ENCODE measurements at places on chromosomes 11 and 22.

GRCh38 chr11:124194293-124195188 lies 11.4 kb downstream of the OR10D3 start:
- no peak for DNase-seq

DNA sequence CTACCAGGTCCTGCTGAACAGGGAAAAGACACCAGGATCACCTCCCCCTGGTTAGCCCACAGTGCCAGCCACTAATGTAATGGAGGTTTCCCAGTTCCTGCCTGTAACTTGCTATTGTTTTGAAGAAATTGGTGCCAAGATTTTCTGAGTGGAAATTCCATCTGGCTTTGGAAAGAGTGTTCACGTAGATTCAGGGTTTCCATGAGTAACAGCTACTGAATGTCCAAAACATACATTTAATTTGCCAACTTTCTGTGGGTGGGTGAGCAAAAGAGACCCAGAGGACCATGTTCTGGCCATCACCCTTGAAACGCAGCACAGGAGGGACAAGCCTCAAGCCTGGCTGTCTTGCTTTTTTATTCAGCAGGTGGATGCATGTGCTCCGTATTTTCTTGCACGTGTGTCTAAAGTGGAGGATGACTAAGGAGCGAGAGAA lies 8.8 kb upstream of the DKK3 start:
- DNase-seq: no peak

GRCh38 chr22:25970999-25971811 lies 198.1 kb upstream of the SEZ6L start:
- no peak for DNase-seq

- no peak for DNase-seq
Measured at GRCh38 chr11:34327804-34328631, 29.8 kb downstream of the ABTB2 start.

GRCh38 chr11:1576825-1577224 lies 4.8 kb upstream of the DUSP8 start:
- no peak for DNase-seq

- DNase-seq: no peak
Measured at GRCh38 chr11:128400382-128401203, 186.8 kb downstream of the ETS1 start.

- no peak for DNase-seq
Measured at GRCh38 chr11:14312736-14313438, 46.1 kb downstream of the RRAS2 start.

DNA sequence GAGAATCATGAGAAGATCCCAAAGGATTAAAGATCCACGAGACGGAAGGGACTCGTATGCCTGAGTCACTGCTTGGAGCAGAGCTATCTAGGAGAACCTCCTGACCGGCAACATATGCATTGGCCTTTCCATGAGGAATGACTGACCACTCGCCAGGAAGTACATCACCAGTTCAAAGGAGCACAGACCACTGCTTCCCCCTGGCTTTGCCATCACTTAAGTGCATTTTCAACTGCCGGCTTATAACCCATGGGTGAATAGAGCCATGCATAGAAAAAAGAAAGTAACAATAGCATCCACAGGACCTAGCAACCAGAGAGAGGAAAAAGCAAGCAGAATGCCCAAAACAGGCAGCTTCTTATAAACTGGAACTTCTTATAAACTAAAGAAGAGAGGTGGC lies 98.3 kb upstream of the ZC3H12C start:
- no peak for DNase-seq

GRCh38 chr11:26936109-26936508 lies 57.8 kb upstream of the FIBIN start:
- no peak for DNase-seq

DNA sequence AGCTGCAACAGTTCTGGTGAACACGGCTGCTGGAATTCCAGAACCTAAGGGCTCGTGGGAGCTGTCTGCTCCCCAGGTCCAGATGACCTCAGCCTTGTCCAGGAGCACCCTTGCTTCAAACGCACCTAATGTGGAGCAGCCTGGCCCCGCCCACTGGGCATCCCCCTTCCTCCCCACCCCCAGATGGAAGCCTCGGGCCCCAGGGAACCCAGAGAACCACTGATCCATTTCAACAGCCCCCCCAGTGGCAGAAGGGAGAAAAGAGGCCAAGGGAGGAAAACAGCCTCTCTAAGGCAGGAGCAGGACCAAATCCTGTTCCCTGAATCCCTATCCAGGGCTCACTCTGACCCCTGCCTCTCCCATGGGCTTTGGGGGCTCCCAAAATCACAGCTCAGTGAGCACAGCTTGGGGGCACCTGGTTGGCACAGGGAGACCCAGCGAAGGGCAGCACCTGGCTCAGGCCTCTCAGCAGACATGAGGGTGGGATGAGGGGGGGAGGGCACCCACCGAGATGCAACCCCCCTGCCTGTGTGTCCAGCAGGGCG lies 1.2 kb downstream of the CYTH4 start:
- DNase-seq: no peak

- peak; percentile 42 for DNase-seq
Measured at GRCh38 chr22:19941365-19942082, at the start of the genes COMT and TXNRD2. Gene COMT, plus strand, starts transcription at chr22:19941772. Its CDS starts 20,755 bp downstream, at chr22:19962527. Gene TXNRD2, minus strand, starts transcription at chr22:19941818. Its CDS starts 15 bp downstream, at chr22:19941803.

- peak; percentile 43 for DNase-seq
Measured at GRCh38 chr22:50271519-50271970, 1.4 kb upstream of the MAPK11 start.

GRCh38 chr22:38766076-38766777 lies 10.4 kb upstream of the SUN2 start:
- DNase-seq: no peak

GRCh38 chr11:19924311-19924710 lies 211.7 kb downstream of the NAV2 start:
- no peak for DNase-seq
